ENCODE measurements at places on chromosomes 1 and 21. TPM values are rescaled to one million over a fixed set of nuclear protein-coding genes. Genes with fewer than 3 reads are reported as not detected.

CD53 gene
- not detected for total RNA-seq

DNA sequence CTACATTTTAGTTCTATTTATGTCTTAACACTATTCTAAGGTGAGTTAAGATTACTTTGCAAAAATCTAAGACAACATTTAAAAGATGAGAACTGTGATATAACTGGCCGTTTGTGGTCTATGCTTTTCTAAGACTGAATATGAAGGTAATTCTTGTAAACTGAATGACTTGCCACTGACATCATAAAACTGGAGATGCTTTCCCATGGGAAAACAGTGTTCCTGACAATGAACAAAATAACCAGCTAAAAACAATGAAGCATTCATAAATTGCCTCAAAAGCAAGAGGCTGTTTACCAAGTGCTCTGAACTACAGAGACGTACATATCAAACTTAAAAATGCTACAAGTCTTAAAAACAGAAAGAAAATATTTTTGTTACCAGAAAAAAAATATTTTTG lies 54.7 kb downstream of the APP start:
- no peak for DNase-seq

GRCh38 chr1:214429951-214430770 lies 121.2 kb downstream of the PTPN14 start:
- no peak for DNase-seq

C4BPA gene
- not detected for total RNA-seq

DNA sequence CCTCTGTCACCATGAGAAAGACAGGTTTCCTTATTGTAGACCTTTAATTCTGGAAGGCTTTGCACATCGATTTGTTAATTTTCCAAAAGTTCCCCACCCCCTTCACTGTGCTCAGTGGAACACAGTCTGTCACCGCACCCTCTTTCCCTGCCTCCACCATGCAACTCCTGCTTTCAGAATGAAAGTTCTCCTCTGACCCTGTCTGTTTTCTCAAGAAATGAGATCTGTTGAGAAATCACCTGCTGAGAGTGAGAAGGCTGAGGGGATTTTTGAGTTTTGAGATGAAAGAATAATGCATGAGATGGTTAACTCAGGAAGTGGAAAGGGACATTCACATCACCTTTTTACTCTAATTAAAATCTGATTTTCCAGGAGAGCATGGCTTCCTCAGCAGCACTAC lies 99.6 kb downstream of the CYYR1 start:
- no peak for DNase-seq

DNA sequence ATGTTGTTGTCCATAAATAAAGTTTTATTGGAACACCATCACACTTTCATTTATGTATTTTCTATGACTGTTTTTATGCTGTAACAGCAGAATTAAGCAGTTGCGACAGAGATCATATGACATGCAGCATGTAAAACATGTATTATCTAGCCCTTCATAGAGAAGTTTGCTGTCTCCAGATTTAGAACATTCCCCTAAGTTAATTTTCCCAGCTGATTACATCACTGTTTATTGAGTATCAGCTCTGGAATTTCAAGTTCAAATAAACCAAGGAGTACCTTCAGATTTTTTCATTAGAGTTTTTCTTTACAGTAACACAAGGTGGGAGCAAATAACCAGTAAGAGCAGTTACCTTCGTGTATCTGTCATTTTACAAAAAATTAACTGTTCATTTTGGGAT lies 792.8 kb downstream of the USP25 start:
- no peak for DNase-seq

DNA sequence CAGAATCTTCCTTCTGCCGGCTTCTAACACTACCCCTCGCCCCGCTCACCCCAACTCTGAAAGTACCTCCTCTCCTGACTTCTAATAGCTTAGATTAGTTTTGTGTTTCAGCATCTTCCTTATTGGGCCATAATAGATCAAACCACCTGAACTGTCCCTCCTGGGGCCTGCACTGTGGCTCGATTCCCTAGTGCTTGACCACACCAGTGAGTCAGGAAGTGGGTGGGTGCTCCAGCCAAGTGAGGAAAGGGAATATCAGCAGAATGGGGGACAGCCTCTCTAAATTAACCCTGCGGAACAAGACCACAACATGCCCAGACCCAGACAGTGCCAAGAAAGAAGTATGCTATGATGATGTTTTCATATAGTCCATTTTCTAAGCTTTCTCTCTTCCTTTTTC lies 8.5 kb downstream of the SERTAD4 start:
- DNase-seq: no peak

DNA sequence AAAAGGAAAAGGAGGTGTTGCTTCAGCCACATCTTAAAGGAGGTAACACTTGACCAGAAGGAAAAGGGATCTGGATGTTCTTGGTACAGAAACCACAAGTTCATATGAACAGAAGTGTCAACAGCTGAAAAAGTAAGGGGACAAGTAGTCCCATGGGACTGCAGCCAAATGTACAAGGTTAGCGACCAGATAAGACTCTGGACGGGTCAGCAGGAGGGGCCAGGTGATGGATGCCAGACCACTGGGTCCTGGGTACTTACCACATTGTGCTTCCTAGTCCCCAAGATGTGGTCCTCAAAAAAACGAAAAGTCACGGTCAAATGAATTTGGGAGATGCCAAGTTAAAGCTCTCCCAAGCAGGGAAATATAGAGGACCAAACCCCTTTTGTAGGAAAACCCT lies 16.6 kb upstream of the BMP8A start:
- no peak for DNase-seq

NBPF6 gene
- total RNA-seq: not detected

ETV3L gene
- 0.26 TPM for total RNA-seq

DNA sequence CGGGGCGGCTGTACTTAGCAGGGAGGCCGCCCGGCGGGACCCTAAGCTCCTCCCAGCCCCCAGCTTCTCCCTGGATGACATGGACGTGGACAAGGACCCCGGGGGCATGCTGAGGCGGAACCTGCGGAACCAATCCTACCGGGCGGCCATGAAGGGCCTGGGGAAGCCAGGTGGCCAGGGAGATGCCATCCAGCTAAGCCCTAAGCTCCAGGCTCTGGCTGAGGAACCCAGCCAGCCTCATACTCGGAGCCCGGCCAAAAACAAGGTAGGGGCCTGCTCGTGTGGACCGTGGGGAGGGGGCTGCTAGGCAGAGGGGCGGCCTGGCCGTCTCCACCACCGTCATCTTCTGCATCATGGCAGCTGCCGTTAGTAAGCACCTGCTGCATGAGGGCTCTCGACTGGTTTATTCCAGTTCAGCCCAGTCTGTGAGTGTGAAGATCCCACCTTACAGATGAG lies 9.0 kb downstream of the ARHGEF16 start:
- DNase-seq: no peak

DNA sequence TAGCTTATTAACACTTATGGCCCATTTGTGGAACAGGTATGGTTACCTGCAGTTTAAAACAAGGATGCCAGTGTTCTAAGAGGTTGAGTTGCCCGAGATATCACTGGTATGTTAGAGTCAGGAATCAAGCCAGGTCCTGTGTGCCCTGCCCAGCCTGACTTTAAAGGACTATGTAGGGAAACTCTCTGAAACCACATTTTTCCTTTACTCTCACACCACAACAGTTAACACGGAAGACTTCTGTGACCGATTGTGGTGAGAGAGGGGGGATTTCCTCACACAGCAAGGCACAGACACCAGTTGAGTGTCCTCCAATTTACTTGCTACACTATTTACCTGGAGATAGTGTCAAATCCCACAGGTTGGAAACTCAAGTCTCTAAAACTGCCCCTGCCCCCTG lies 47.8 kb downstream of the UCK2 start:
- DNase-seq: no peak

Measured in endodermal cell (in vitro differentiated cells).